ENCODE measurements at places on chromosomes 16 and 17.

DNA sequence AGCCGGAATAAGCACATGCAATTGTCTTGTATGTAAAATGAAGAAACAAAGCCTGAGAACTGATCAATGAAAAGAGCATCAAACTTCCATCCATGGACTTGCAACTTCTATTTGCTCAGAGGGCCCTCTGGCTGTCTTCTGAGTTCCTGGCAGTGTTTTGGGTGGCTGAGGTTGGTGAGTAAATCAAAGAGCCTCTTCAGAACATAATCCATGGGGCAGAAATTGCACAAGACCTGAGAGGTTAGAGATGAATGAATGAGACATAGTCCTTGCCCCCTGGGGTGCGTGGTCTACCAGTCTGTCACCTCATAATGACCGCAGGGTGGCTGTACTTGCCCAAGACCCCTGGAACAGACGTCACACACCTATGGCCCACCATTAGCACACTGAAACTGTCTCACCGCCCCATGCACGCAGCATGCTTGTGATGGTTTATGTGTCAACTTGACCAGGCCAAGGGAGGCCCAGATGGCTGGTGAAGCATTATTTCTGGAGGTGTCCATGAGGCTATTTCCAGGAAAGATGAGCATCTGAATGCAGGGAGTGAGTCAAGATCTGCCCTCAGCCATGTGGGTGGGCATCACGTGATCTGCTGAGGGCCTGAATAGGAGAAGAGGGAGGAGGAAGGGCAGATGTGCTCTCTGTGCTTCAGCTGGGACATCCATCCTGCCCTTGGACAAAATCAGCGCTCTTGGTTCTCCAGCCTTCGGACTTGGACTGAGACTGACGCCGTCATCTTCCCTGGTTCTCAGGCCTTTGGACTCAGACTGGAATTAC lies 8.3 kb downstream of the PIK3R6 start:
- no peak for DNase-seq

DNA sequence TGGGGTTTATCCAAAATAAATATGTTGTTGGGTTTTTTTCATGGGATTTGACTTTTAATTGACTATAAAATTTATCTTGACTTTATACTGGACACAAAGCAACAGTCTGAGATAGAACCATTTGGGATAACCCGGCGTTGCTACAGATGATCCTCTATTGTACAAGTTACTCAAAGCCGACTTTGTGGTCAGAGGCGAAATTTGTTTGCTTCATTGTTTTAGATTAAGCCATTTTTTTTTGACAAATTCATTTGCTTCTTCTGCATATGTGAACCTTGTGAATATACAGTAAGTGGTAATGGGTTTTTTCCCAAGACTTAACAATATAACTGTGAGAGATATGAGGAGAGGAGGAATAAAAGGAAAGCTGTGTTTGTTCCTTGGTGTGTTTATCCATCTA lies 11.8 kb downstream of the MYO1D start:
- no peak for DNase-seq

GRCh38 chr17:52986056-52986662 lies 827.6 kb upstream of the CA10 start:
- no peak for DNase-seq

DNA sequence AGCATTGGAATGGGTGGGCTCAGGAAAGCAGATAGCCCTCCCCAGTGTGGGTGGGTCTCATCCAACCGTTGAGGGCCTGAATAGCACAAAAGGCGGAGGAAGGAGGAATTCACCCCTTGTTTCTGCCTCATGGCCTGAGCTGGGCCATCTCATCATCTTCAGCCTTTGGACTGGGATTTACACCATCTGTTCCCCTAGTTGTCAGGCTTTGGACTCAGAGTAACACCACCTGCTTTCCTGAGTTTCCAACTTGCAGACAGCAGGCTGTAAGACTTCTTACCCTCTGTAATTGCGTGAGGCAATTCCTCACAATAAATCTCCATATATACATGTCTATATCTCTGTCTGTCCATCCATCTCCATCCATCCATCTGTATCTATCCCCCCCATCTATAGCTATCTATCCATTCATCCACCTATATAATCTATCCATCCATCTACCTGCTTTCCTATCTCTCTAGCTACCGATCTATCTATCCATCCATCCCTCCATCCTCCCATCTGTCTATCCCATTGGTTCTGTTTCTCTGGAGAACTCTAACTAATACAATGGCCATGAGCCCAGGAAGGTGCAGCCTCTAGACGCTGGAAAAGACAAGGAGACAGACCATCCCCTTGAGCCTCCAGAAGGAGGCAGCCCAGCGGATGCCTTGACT lies 21.3 kb downstream of the DNAH17 start:
- DNase-seq, result peak; percentile 58

DNA sequence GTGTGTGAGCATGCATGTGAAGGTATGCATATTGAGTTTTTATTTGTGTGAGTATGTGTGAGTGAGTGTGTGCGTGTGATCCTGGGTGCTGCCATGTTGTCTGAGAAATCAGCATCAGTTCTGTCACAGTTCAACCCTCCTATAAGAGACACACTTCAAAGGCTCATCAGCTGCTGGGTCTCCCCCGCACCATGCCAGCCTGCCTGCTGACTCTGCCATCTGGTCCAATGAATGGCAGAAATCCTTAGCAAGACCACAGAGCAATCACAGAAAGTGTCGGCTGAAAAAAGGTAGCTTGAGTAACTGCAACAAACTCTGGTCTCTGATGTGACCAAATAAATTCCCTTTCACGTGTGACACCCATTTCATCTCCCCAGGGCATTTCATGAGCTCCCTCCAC lies 381.8 kb upstream of the MAF start:
- no peak for DNase-seq

- no peak for DNase-seq
Observed at GRCh38 chr17:65229621-65229995, 92.4 kb downstream of the RGS9 start.

GRCh38 chr16:86015606-86016005 lies 116.6 kb downstream of the IRF8 start:
- DNase-seq, result no peak

GRCh38 chr17:50661795-50662391 lies 27.2 kb downstream of the ABCC3 start:
- DNase-seq, result peak; percentile 81

DNA sequence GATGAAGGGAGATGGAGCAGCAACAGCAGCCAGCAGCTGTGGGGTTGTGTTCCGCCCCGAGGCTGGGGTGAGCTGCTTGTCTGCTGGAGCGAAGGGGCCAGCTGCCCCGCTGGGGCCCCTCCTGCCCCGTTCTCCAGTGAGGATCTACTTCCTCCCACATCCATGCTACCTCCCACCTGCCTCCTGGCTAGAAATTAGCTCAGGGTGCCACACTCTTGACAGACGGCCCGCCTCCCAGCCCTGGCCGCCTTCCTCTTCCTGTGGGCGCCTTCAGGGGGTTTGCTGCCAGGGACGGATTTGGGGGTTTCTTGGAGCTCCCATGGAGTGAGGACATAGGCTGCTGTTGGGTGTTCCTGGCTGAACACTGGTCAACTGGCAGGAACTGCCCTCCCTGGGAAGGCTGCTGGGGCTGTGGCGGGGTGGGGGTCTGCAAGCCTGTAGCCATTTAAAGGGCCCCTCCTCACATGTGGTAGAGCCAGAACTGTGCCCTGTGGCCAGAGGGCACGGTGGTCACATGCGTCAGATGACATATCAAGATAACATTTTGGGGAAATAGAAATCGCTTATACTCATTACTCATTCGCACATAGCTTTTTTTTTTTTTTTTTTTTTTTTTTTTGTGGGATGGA lies 13.1 kb downstream of the TBC1D24 start:
- DNase-seq, result no peak

DNA sequence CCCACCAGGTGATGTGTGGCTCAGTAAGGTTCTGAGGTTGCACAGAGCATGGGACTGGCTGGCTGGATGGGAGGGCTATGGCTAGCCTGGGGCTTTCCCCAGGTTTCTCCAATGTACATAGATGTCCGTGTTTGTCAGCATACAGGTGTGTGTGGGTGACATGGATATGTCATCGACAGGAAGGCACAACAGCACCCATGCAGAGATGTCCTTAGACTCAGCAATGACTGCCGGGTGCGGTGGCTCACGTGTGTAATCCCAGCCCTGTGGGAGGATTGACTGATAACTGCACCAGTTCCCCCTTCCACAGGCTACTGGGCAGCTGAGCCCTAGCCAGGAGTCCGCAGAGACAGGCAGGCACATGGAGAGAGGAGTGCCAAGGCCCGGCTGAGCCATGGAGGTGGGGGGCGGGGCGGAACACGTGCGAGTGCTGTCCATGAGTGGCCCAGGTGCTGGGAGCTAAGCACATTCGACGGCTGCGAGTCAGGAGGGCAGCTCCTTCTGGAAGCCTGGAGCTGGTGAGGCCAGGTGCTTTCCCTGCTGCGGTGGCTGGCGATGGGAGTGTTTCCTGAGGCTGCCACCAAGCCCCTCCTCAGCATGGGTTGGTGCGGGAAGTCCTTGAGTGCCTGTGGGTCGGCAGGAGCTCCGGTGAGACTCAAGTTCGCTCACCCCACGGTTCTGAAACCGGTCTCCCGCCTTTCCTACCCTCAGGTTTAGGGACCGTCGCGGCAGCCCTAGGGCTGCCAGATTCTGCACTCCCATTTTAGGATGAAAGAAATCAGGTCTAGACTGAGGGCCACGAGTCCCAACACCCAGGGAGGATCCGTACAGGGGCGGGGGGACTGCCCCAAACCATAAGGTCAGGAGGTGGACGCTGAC lies 858 bp upstream of the ASPSCR1 start:
- no peak for DNase-seq

GRCh38 chr16:80176114-80176513 lies 364.7 kb upstream of the DYNLRB2 start:
- no peak for DNase-seq

GRCh38 chr16:66324815-66325515 lies 41.5 kb upstream of the CDH5 start:
- no peak for DNase-seq

- no peak for DNase-seq
Observed at GRCh38 chr17:27993723-27994310, 48.7 kb upstream of the NLK start.

DNA sequence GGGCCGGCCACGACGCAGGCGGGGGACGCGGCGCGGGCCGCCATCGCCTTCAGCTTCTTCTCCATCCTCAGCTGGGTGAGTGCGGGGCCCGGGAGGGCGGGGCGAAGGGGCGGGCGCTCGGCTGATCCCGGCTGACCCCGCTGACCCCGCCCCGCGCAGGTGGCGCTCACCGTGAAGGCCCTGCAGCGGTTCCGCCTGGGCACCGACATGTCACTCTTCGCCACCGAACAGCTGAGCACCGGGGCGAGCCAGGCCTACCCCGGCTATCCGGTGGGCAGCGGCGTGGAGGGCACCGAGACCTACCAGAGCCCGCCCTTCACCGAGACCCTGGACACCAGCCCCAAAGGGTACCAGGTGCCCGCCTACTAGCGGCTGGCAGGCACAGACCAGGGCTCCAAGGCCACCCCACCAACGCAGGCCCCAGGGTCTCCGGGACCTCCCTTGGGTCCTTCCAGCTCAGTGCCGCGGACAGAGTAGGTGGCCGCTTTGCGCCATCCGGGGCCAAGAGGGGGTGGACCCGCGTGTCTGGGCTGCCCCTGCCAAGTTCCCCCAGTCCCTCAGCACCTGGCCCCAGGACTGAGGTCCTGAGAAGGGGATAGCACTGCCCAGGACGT lies 3.0 kb downstream of the SYNGR3 start:
- DNase-seq, result no peak

- no peak for DNase-seq
Observed at GRCh38 chr17:72110942-72111318, 9.9 kb upstream of the SOX9 start.

DNA sequence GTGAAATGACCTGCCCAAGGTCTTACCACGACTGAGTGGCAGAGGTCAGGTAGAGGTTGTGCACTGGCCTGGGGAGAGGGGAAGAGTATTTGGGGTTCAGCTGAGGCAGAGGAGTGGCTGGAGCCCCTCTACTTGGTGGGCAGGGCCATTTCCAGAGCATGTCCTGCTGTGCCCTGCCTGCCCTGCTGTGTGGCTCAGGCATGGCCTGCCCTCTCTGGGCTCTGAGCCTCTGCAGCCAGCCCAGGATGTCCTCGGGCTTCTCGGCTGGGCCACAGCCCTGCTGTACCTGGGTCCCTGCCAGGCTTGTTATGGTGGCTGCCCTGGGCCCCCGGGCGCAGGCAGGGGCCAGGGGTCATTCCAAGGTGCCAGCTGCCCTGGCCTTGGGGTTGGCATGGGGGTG lies 19.6 kb downstream of the KCNJ12 start:
- DNase-seq, result no peak

DNA sequence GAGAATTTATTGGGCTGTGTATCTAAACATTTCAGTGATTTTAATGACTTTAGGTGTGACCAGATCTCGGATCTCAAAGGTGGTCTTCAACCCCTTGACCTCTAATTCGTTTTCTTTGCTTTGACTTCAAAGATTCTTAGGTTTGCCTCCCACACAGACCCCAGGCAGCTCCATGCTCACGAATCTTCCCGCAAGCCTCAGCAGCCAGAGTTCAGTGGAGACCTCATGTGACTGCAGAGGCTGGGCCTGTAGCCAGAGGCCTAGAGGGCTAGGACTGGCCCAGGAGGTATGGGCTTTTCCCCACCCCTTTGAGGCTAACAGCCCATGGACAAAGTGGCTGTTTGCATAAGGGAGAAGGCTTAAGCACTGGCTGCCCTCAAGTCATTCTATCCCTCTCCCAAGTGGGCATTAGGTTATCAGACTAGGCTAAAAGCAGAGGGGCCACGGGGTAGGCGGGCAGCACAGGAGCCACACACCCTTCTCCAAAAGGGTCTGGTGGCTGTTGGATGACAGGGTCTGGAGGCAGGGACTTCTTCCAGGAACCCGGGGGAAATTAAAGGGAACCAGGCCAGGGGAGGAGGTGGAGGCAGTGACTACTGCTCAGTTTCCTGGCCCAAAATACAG lies 3.0 kb downstream of the HIRIP3 start:
- no peak for DNase-seq

GRCh38 chr17:78541488-78542206 lies 35.5 kb downstream of the DNAH17 start:
- no peak for DNase-seq

GRCh38 chr17:72303787-72304733 lies 183.2 kb downstream of the SOX9 start:
- DNase-seq, result no peak

DNA sequence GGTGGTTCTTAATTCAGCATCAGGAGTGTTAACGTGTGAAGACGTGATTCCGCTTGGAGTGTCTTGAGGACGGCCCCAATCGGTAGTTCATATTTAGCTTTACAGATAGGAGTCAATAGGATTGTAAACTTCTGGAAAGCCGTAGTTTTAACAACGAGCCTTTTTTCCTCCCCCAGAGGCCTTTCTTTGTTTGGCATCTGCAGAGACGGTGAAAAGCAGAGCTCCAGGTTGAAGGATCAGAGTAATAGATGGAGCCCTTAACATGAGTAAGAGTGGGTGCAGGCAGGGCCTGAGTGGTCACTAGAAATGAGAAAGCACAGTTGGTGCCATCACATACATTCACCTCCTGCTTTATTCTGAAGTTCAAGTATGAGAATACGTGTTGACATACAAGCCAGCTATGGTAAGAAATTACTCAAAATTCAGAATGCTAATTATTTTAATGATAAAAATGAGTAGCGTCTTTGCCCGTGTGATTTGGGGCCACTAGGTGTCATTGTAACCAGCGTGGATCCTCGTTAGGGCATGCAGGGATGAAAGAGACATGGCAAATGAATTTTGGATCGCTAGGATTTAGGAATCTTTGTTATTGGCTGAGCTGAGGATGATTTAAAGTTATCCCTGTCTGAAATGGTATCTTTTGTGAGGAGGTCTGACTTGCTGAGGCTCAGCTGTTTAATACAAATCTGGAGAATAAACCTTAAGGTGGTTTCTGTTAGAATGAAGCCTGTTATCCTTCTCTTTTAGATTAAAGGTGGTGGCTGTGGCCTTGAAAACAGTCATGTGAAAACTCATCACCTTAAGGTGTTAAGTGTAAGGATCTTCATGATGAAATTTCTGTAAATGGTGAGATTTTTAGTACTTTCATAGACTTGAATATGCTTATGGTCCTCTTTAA lies 18.6 kb downstream of the PRCD start:
- no peak for DNase-seq

Measured in DMS 273 treated with DMSO at 0.1 percent for 48 hours (cell line).